ENCODE measurements at places on chromosomes 16 and 17.

DNA sequence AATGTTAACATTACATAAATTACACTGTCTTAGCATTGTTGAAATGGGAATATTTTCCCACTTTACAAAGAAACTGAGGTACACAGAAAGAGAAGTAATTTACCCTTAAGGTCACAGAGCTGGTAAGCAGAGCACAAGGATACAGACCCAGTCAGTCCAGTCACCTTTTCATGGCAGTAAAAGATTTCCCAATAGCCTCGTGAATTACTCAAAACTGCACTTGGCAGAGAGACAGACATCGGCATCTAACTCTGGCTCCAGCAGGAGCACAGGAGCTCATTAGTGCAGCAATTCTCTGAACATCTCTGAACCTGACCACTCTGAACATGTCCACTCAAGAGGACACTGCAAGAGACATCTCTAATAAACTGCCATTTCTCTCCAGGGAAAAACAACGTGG is 3.1 kb downstream of the TEX2 start:
- DNase-seq = no peak

DNA sequence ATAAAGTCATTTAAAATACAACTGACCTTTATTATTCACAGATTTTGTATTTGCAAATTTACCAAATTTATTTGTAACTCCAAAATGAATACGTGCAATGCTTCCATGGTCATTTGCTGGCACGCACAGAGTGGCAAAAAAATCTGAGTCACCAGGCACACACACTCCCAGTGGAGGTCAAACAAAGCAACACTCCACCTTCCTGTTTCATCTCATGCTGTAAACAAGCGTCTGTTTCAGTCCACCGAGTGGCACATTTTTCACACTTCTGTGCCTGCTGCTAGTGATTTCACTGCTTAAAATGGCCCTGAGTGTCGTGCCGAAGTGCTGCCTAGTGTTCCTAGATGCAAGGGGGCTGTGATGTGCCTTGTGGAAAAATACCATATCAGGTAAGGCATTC is 17.8 kb upstream of the ITGAE start:
- DNase-seq = no peak

- DNase-seq = no peak
Observed at GRCh38 chr17:38628441-38628840, 22.7 kb upstream of the SRCIN1 start.

GRCh38 chr17:57750895-57751294 is 5.8 kb upstream of the CCDC182 start:
- DNase-seq = no peak

- DNase-seq = no peak
Observed at GRCh38 chr17:76151896-76152454, 10.9 kb upstream of the FOXJ1 start.

All from Ammon's horn (tissue), 1 donor.